Stomach (tissue), 19 donors: ENCODE measurements at places on chromosomes 4 and X.

DNA sequence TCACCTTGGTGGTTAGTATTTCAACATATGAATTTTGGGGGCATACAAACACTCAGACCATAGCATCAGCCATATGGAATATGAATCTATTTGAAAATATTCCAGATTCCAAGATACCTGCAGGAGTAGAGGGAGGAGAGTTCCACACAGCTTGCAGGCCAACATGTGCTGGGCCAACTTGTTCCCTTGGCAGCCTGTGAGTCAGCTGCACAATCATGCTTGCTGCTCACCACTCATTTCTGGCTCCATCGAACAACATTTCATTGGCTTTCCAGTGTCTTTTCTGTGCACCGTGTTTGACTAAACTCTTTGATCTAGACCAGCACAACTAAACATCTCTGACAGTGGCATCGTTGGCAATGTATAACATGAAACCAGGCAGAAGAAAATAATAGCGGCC is 282.5 kb upstream of the RASGEF1B start:
- no peak overlapping the region for H3K27ac ChIP-seq
- H3K36me3 ChIP-seq = no peaks in the 10 kb centered on the region
- DNase-seq = no peak
- H3K4me3 ChIP-seq = no peak overlapping the region
- no peaks in the 10 kb centered on the region for H3K4me1 ChIP-seq

DNA sequence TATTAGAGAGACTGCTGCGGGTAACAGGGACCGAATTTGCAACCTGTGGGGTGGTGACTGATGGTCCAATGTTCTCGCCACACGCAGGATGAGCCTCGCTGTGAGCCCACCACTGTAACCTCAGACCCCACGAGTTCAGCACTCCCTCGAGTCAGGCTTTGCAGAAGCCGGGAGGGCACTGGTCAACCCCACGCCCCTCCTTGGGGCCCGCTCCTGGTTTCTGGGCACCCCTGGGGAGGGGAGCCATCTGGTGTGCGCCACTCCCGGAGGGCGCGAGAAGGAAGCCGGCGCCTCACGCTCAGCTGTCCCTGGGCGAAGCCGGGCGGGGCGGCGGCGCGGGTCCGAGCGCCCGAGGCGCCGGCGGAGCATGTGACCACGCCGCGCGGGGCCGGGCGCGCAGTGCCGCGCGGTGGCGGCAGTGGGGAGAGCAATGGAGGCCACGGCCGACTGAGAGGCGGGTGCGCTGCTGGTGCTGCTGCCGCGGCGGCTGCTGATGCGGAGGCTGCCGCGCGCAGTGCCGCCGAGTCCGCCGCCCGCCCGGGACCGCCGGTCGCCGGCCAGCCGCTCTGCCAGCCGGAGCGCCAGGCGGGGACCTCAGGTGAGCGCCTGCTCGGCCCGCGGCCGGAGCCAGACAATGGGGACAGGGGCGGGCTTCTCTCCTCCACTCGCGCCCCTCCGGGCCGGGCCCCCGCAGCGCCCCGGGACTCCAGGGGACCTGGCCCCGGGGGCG is 100.1 kb downstream of the CEP135 start:
- no peaks in the 10 kb centered on the region for H3K36me3 ChIP-seq
- H3K27me3 ChIP-seq = no peaks in the 10 kb centered on the region
- no peak overlapping the region for H3K27ac ChIP-seq
- peaks cover 14% of the 10 kb centered on the region for H3K4me1 ChIP-seq

DNA sequence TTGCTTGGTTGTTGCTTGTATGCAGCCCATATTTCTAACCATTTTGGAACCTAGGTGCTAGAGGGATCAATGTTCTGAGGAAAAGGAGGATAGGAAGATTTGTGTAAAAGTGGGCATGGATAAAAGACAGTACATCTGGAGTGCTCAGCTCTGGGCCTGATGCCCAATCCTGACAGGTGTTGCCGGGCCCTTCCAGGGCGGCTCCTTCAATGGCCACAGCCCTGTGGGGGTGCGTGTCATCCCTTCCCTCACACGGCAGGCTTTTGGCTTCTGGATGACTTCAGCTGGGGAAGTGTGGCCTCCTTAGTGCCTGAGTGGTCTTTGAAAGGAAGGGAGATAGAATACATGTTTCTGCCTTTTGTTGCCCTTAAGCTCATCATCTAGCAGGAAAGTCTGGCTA is 47.2 kb downstream of the NELFA start:
- H3K4me1 ChIP-seq = no peaks in the 10 kb centered on the region
- no peak overlapping the region for H3K4me3 ChIP-seq
- peaks cover 37% of the 10 kb centered on the region for H3K36me3 ChIP-seq

DNA sequence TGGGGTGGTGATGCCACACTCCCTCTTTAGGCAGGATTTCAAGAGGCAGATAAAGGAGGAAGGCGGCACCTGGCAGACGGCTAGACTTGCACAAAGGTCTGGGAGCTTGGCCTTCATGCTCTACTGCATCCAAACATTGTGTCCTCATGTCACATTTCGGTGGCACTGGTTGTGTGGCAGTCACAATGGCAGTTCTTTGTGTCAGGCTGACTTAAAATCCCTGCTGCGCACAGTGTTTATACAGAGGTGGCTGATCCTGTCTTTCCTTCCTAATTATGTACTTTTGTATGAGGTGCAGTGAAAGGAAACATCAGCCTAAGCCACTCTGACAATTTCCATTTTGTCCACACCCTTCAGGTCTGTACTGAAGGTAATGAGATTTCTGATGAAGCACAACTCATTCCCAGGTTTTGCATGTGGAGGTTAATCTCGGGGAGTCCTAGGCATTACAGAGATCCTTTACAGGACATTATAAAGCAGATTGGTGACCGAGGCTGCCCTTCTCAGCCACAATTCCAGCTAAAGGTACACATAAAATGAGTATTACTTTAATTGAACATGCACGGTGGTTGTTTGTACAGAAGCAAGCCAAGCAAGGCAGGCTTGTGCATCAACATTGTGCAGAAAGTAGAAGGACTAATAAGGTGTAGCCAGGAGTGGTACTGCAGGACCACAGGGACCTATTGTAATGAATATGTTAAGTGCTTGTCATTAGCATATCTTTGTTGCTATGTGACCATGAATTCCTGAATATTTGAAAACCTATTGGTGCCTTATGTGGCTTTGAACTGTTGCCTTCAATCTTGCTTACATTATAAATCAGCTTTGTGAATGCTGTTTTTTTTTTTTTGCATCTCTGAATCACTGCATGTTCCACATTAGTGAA is 147.6 kb downstream of the STK32B start:
- no peaks in the 10 kb centered on the region for H3K27me3 ChIP-seq
- H3K4me3 ChIP-seq = no peak overlapping the region
- H3K36me3 ChIP-seq = no peaks in the 10 kb centered on the region
- H3K4me1 ChIP-seq = no peaks in the 10 kb centered on the region
- no peak for DNase-seq

DNA sequence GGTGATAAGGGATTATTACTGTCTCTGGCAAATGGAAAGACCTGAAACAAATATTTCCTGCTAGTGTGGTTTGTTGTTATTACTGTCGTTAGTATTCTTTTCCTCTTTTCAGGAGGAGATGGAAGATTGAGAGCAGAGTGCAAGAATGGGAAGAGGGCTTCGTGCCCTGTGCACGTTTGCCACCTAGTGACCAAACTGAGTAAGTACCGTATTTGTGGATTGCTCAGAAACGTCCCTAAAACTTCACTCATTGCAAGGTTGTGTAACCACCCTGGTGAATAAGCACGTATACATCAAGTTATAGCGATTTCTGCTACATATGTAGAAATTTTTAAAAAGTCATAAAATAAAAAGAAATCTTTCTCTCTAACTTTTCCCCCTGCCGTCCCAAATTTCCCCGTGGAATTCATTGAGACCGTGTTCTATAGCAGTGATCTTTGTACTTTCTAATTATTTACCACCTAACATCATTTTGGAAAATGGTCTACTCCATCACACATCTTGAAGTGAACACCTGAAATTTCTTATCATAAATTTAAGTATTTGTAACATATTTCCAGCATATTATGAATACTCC is 24.3 kb downstream of the LINC00632 start:
- DNase-seq = peak; percentile 72
- H3K4me3 ChIP-seq = no peak overlapping the region
- H3K27ac ChIP-seq = no peak overlapping the region
- no peaks in the 10 kb centered on the region for H3K4me1 ChIP-seq
- H3K36me3 ChIP-seq = no peaks in the 10 kb centered on the region
- no peaks in the 10 kb centered on the region for H3K27me3 ChIP-seq

- no peak overlapping the region for H3K4me3 ChIP-seq
- no peak overlapping the region for H3K27ac ChIP-seq
- H3K27me3 ChIP-seq = no peaks in the 10 kb centered on the region
- no peaks in the 10 kb centered on the region for H3K36me3 ChIP-seq
- no peak for DNase-seq
Measured at GRCh38 chr4:56570041-56570440, 64.5 kb downstream of the ARL9 start.

DNA sequence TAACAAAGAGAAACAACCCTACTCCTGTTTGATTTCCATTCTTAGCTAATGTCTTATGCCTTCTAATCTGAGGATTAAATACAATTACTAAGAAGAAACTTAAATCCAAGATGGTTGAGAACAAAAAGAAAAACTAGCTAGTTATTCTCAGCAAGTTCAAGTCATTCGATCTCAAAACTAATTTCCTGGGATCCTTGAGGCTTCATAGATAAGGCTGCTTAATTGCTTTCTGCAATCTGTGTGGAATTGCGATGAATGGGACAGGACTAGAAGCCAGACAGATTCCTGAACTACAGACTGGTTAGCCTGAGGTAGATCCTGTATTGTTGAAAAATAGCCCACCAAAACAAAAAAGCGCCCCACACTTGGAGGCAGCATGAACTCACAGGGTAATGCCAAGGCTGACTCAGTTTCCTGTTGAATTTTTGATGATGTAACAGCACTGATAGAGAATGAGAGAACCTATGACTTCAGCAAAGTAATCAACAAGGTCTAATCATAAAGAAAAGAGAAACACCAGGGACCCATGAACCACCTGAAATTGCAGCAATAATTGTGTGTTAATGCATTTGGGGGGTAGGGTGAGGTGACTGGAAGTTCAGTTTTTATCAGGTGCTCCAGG is 33.9 kb downstream of the KLHL15 start:
- no peak for DNase-seq
- no peaks in the 10 kb centered on the region for H3K4me1 ChIP-seq
- H3K27ac ChIP-seq = no peak overlapping the region
- H3K27me3 ChIP-seq = no peaks in the 10 kb centered on the region

DNA sequence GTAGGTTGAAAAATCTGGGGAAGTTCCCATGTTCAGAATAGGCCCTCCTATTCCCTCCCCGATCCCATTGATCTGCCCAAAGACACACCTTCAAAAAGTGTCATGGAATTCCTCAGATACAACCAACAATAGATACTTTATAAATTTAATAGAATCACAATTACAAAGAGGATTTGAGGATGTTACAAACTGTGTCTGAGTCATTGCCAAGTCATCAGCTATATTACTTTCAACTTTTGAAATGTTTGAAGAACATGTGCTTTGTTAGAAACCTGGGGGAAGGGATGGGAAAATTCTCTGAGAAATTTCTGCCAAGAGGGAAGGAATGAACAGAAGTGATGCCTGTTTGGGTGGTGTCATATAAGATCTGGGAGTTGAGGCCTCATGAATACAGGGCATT is 46.7 kb downstream of the KCNIP4 start:
- no peak for DNase-seq
- no peaks in the 10 kb centered on the region for H3K27me3 ChIP-seq
- no peak overlapping the region for H3K4me3 ChIP-seq
- no peak overlapping the region for H3K27ac ChIP-seq

GRCh38 chrX:13201605-13202219 is 118.1 kb downstream of the ATXN3L start:
- H3K4me3 ChIP-seq = no peak overlapping the region
- no peak for DNase-seq
- H3K36me3 ChIP-seq = no peaks in the 10 kb centered on the region
- H3K27me3 ChIP-seq = no peaks in the 10 kb centered on the region

GRCh38 chr4:152937336-152938236 is 1.5 kb downstream of the FHDC1 start:
- DNase-seq = peak; percentile 45
- no peaks in the 10 kb centered on the region for H3K36me3 ChIP-seq
- H3K27me3 ChIP-seq = peaks cover 16% of the 10 kb centered on the region
- peak overlapping the region; percentile 86 for H3K4me3 ChIP-seq

DNA sequence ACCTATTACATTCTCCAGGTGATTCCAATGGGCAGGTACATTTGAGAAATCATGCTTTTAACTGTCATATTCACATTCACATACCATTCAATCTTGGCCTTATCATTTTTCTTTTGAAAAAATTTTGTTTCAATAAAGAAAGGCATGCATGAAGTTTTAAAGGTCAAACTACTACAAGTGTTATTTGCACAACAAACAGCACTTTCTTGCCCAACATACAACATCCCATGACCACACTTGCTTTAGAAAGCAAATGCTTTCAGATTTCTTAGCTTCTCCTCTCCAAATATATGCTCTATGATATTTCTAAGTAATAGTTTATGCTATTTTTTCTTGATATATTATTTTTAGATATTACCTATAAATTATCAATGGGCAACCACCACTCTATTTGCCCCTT is 58.2 kb downstream of the NLGN4X start:
- H3K27ac ChIP-seq = no peak overlapping the region
- no peaks in the 10 kb centered on the region for H3K36me3 ChIP-seq
- no peaks in the 10 kb centered on the region for H3K27me3 ChIP-seq
- DNase-seq = no peak
- H3K4me1 ChIP-seq = no peaks in the 10 kb centered on the region
